ENCODE measurements at places on chromosomes 6 and 20.
A peak's percentile ranks its signal among the peaks of the same experiment; 100 is the strongest.

DNA sequence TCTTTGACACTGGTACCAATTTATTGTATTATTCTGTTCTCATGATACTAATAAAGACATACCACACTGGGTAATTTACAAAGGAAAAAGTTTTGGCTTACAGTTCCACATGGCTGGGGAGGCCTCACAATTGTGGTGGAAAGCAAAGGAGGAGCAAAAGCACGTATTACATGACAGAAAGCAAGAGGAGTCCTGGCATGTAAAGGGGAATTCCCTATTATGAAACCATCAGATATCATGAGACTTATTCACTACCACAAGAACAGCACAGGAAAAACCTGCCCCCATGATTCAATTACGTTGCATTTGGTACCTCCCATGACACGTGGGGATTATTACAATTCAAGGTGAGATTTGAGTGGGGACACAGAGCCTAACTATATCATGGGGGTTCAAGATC lies 43.4 kb downstream of the SLC22A2 start:
- no peak for DNase-seq

DNA sequence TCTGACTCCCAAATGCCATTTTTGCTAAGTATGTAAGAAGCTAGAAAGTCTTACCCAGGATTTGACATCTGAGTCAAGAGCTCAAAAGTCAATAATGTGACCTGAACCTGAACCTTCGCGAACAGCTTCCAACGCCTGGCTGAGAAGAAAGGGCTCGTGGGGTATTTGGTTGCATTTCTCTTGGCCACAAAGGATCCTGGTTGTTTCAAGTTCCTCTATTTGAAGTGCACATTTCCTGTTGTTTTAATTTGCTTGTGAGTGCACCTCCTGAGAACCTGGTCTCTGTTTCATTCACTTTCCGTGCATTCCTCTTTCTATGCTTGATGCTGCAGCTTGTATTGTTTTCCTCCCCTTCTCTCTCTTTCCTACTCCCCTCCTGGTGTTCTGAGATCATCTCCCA lies 212.5 kb downstream of the FOXA2 start:
- DNase-seq: no peak

DNA sequence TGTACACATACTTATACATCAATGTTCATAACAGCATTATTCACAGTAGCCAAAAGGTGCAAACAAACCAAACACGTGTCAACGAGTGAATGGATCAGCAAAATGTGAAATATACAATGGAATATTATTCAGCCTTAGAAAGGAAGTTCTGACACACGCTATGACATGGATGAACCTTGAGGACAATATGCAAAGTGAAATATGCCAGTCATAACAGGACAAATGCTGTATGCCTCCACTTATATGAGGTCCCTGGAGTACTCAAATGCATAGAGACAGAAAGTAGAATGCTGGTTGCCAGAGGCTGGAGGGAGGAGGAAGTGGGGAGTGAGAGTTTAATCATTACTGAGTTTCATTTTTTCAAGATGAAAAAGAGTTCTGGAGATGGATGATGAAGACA lies 37.8 kb upstream of the IGF2R start:
- peak; percentile 36 for DNase-seq

DNA sequence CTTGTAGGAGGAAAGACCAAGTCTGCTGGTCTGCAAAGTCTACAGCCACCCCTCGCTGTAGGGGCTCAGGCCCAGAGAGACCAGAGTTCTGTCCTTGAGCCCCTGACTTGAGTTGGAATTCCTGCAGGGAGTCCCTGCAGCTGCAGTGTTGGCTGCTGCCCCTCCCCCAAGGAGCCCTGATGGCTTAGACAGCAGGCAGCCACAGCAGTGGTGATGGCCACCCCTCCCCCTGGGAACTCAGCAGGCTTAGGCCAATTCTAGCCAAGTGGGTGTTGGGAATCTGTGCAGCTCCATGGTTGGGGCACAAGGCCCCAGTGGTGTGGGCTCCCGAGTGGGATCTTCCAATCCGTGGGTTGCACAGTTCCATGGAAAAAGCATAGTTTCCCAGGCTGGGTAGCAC lies 345.4 kb downstream of the CD109 start:
- DNase-seq: no peak

DNA sequence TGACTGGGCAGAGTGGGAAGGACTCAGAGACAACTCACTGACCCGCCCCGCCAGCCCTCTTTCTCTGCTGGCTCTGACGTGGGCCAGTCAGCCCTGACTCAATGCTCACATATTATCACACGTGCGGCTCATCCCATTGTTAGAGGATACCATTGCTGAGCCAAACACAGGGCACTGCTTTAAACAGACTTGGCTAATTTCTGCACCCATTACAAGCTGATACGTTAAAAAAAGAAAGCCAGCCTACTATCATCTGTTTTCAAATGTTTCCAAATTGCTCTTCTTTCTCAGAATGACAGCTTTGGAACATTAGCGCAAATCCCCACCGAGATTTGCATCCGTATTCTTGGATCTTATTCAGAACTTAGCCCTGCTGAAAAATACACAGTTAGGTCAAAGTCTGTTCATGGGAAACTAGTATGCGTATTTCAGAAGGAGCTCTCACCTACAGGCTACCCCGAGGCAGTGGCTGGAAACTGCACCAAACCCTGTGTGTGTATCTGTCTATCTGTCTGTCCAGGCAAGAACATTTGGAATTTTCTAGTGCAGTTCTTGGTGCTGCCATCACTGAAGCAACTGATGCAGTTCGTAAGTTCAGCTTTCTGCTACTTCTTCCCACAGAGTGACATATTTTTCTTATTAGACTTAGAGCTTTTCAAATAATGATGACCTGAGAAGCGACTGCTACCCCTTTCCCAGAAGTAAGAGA lies 32.8 kb downstream of the RAMACL start:
- no peak for DNase-seq

DNA sequence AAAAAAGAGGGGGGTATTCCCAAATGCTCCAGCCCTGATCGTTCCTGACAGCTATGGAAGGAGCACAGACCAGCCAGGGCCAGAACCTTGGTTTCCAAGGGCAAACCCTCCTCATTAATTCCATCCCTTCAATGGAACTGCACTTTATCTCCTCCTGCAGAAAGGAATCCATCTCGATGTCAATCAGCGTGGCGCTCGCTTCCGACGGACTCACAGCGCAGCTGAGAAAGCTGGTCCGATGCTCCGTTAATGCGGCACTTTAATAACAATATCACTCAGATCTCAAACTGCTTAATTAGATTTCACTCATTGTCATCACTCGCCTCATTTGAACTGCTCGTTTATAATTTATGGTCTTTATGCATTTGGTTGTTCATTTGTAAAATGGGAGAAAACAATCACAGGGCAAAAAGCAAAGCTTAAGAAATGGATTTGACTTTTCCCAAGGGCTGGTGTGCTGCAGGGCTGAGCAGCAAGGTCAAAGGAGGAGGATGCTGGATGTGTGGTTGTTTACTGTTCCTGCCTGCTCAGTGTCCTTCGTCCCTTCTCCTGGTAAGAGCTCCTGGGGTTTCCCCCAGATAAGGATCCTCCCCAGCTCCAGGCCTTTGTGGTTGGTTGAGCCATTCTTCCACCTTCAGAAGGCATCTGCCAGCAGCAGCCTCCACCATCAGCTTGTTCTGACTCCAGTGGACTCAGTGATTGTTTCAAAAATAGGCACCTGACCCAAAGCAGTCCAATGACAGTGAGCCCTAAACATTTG lies 152.7 kb downstream of the ANKRD60 start:
- DNase-seq: no peak

DNA sequence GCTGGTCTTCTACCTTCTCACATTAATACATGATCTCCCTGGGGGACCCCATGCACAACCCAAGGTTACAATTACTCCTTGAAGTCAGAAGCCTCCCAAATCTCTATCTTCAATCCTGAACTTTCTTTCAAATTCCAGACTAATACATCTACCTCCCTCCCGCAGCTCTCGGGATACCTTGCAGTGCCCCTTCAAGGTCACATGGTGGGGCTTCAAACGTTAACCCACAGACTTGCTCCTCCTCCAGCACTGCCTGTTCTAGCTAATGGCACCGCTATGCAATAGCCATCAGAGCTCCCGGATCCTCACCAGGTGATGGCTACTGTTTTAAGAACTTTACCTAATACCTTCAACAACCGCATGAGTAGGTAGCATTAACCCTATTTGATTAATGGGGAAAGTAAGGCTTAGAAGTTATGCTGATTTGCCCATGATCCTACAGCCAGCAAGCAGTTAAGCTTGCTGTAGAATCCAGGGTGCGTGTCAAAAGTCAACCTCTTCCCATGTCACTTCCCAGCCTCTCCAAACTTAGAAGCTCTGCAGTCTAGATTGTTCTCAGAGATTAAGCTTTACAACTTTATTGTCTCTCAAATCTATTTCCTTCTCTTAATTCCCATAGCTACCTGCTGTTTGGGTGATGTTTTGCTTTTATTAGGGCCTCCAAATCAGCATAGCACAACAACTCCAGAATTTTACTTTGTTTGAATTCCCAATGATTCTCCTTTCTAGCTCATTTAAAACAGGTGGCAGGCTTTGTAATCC lies 44.7 kb downstream of the PLAGL1 start:
- no peak for DNase-seq

- no peak for DNase-seq
Observed at GRCh38 chr6:10847684-10848083, 9.3 kb upstream of the MAK start.

DNA sequence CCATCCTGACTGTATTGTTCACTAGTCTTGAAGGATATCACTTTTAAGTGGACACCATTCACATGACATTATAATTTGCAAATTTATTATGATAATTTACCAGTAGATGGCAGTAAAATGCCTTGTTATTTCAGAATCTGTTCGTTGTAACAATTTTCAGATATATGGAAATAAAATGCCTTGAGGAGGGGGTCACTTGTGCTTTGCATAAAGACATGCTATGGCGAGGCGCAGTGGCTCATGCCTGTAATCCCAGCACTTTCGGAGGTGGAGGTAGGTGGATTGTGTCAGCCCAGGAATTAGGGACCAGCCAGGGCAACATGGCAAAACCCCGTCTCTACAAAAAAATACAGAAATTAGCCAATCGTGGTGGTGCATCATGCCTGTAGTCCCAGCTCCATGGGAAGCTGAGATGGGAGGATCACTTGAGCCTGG lies 9.0 kb upstream of the NCOA6 start:
- no peak for DNase-seq

- no peak for DNase-seq
Observed at GRCh38 chr20:34559311-34560140, 1.0 kb downstream of the MAP1LC3A start.

DNA sequence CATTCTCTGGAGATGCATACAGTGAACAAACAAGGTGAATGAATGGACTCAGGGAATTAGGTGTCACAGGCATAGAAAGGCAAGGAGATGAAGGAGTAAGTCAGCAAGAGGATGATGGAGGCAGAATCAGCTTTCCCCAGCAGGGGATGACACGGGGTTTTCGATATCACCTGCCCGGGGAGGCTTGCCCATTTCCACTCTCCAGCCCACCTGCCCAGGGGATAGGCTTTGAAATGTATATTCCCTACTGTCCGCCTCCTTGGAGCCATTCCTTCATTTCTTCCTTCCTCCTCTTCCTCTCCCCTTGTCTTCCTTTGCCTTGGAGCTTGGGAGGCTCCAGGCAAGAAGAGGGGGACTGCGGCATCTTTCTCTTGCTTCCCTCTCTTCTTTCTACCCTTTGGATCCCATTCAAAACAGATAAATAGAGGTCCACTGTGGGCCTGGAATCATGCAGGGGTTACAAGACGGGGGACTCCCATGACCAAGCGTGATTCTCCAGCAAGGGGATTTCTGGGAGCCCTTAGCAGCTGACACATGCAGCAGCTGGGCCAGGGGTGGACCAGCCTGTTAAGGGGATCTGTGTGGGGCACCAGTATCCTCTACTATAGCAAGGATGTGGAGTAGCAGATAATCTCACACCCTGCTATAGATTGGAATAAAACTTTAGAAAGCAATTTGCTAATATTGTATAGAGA lies 23.5 kb upstream of the RNF24 start:
- no peak for DNase-seq

DNA sequence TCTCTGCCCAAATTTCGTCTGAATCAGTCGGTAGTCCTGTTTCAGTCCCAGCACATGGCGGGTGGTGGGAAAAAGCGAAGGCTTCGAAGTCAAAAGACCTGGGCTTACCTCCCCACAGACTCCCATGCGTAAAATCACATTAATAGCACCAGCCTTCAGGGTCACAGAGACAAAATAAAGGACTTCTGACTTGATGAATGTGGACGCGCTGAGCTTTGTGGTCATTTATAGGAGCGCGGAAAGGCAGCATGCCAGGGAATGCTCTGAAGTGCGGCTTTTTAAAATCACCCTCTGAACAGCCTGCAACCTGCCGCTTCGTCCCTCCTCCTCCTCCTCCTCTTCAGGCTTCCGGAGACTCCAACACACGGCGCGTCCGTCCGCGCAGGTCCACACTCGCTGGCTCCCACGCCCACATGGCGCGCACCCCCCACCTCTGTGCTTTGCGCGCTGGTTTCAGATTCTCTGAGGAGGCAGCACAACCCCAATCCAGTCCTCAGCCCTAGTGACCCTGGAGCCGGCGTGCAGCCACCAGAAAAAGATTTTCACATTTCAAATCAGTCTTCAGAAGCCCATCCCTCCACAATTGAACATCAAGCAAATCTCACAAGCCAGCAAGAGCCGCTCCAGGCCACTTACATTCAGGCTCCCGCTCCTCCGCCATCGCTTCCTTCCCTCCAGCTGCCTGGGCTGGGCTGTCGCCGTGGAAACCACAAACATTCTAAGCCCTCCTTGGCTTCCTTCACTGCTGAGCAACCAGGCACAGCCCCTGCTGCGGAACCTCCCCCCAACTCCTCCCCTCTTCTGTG lies at the start of gene C6orf118:
Gene C6orf118 (minus strand): TSS at position 680 of the 806 bp plus-strand sequence. CDS start 19 bp downstream, at position 661.
- DNase-seq: no peak

DNA sequence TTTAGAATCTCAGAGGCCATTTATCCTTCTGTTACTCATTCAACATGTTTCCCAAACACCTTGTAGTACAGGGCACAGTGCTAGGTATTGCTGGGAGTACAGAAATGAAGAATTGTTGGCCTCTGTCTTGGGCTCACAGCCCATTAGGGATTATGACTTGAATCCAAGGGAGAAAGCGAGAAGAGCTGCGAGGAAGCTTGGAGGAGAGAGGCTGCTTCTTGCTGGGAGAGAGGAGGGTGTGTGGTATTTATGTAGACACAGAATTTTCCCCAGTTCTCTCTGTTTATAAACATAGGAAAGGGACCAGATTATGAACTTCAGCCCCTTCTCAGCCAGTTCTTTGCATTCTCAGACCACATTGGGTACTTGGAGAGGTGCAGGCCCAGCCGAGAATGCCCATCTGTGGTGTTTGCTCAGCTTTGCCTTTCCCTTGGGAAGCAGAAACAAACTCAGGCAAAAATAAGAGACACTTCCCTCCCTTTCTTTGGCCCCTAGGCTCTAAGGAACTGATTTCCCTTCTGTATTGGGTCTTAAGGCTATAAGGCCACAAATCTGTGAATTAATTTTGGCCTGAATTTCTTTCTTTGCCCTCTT lies 17.9 kb downstream of the CHMP4B start:
- no peak for DNase-seq

DNA sequence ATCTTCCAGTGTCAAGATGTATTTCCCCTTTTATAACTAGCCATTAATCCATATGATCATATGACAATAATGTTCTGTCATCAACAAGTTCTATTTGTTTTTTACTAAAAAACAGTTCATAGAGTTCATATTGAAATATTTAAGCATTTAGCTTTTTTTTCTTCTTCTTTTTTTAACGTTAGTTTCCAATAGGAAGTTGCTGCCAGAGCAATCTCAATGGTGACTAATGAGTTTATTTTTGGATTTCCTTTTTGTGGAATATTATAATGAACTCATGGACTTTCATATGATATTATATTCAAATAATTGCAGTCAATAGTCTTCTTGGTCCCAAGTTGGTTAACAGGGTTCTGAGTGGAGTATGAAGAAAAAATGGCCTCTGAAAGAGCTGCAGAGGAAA lies 343.3 kb downstream of the BCKDHB start:
- no peak for DNase-seq

- no peak for DNase-seq
Observed at GRCh38 chr20:1075616-1076015, 42.8 kb upstream of the PSMF1 start.
